ENCODE measurements at places on chromosomes 1 and 21. TPM values are rescaled to one million over a fixed set of nuclear protein-coding genes. Genes with fewer than 3 reads are reported as not detected.

Gene SERINC2
- total RNA-seq, result 12.1 TPM

Gene USP48
- total RNA-seq, result 98.1 TPM

Gene RPS6KC1
- 50.5 TPM for total RNA-seq

Gene SLC30A7
- 19.1 TPM for total RNA-seq

Gene EIF2D
- 36.1 TPM for total RNA-seq

Gene EDARADD
- 1.4 TPM for total RNA-seq

Gene FCGR1A
- total RNA-seq, result 1.7 TPM

Gene MTFR1L
- total RNA-seq, result 51.1 TPM

Gene SLC45A1
- 3.2 TPM for total RNA-seq

Gene CCSAP
- 11.0 TPM for total RNA-seq

Gene PADI2
- 291 TPM for total RNA-seq

Gene SYT2
- 0.21 TPM for total RNA-seq

Gene NBPF6
- total RNA-seq, result not detected

Gene PTGS2
- total RNA-seq, result 5.4 TPM

Gene CLIC6
- total RNA-seq, result 2.1 TPM

Gene RAB7B
- total RNA-seq, result 10.7 TPM

Gene ZNF670
- total RNA-seq, result 5.5 TPM

Gene SHE
- total RNA-seq, result 10.7 TPM

Gene TCP10L
- 1.4 TPM for total RNA-seq

Gene LRRC71
- not detected for total RNA-seq

Gene KMO
- 0.10 TPM for total RNA-seq

Gene COL6A2
- 888 TPM for total RNA-seq

Gene GSTM1
- not detected for total RNA-seq

Gene PRKAB2
- 45.5 TPM for total RNA-seq

Gene LCE4A
- total RNA-seq, result not detected

Gene PTPN22
- 0.92 TPM for total RNA-seq

Gene NEXN
- 70.8 TPM for total RNA-seq

Gene NTRK1
- total RNA-seq, result 0.82 TPM

All from tongue (tissue), 3 donors.